Hippocampal formation (tissue), 2 donors: ENCODE measurements at places on chromosomes 16 and 17.

DNA sequence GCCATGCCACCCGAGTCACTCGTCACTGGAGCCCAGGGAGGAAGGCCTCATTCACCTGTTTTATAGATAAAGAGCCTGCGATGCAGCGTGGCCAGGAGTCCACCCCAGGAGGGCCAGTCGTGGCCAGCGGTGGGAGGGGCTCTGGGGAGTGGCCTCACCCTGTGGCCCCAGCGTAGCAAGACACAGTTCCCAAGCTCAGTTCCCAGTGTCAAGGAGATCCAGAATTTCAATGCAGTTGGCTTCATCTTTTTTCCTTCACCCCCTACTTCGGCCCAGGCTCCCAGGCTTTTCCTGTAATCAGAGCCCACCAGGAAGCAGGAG is 84.0 kb downstream of the ABR start:
- no peak for DNase-seq

DNA sequence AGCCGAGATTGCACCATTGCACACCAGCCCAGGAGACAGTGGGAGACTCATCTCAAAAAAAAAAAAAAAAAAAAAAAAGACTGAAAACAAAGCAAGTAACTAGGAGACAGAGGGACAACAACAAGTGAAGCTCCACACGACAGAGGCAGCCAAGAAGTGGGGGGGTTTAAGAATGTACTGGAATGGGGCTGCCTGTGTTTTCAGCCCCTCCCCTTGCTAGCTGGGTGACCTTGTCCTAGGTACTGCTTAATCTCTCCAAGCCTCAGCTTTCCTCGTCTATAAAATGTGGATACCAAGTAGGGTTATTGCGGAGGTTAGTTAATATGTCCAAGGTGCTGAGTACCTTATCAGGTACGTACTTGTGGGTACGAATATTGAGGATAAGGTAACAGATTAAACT is 163.8 kb upstream of the CACNG5 start:
- DNase-seq = no peak

DNA sequence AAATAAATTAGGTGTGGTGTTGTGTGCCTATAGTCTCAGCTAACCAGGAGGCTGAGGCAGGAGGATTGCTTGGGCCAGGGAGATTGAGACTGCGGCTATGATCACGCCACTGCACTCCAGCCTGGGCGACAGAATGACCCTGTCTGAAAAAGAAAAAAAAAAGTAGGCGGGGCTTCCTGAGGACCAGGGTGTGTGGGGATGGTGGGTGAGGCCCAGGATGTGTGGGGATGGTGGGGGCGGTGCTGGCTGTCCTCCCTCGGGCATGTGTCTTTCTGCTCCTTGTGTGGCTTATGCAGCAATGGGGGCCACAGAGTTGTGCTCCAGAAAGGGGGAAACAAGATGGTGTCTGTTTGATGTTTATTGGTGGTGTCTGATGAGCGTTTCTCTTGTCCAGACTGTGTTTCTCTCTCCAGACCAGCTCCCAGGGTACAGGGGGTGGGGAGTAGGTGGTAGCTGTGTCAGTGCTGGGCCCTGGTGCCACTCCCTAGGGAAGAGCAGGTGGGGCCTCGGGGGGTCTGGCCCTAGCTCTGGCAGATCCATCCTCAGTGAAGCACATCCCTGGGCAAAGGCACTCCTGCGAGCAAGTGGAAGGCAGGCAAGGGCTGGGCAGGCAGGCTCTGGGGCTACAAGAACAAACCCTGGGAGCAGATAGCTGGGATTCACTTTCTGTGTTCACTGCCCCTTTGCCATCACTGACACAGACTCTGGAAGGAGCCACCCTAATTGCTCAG is 2.3 kb downstream of the LCAT start:
- no peak for DNase-seq

GRCh38 chr16:29198731-29199521 is 207.6 kb downstream of the NPIPB11 start:
- DNase-seq = no peak

GRCh38 chr17:4986951-4987766 is at the start of gene CAMTA2:
TSS of gene CAMTA2 (minus strand) at chr17:4987675. CDS start at chr17:4986222, 1,453 bp downstream.
- DNase-seq = peak; percentile 80

GRCh38 chr17:49022391-49022941 is 25.3 kb downstream of the IGF2BP1 start:
- no peak for DNase-seq

DNA sequence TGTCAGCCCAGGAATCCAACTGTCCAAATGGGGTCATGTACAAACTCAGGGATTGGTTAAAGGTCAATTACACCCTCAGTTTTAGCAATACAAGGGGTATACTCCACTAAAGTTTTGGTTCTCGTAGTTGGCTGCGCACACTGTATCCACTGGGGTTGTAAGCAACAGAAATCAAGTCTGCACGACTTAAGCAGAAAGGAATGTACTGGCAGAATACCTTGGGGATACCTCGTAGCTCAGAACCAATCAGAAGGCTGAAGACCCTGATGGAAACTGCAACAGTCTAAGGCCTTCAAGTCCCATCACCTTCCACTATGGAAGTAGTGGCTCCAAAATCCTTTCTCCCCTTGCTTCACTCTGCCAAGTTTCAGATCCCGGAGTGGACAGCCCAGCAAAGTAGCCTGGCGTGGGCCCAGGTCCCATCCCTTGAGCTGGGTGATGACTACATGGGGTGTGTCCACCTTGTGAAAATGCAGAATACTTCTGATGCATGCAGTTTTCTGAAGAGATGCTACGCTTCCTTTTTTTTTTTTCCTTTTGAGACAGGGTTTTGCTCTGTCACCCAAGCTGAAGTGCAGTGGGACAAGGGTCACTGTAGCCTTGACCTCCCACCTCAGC is 21.1 kb upstream of the RPH3AL start:
- no peak for DNase-seq

DNA sequence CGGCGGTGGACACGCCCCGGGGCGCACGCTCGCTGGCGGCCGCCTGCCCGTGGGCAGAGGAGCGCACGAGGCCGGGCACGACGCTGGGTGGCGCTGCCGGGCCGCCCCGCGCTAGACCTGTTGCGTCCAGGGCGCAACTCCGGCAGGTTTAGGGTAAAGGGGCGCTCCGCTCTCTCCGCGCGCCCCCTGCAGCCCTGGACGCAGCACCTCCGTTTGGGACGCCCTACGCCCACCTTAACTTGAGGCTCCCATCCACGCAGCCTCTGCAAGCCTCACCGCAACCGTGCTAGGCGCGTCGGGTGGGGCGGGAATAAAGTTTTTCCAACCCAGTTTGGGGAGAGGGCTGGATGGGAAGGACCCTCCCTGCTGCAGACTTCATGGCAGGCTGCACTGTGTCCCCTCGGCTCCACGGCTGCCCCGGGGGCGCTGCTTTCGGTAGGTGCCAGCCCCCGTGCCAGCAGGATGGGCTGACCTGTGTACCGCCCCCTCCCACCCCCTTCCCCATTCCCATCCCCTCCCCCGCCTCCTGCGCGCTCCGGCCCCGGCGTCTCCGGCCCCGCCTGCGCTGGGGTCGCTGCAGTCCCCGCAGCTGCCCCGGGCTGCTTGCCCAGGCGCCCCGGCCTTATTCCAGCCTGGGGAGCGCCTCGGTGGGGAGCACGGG is at the start of gene SYT17:
Gene SYT17 (plus strand): TSS at position 531 of the 661 bp plus-strand sequence. CDS start 407 bp downstream, outside the sequence.
- peak; percentile 40 for DNase-seq

GRCh38 chr16:87765776-87766484 is at the start of gene KLHDC4:
TSS of gene KLHDC4 (minus strand) at chr16:87765986. CDS start at chr16:87765890, 96 bp downstream.
- peak; percentile 59 for DNase-seq

GRCh38 chr17:56786989-56787482 is 46.7 kb downstream of the C17orf67 start:
- no peak for DNase-seq

DNA sequence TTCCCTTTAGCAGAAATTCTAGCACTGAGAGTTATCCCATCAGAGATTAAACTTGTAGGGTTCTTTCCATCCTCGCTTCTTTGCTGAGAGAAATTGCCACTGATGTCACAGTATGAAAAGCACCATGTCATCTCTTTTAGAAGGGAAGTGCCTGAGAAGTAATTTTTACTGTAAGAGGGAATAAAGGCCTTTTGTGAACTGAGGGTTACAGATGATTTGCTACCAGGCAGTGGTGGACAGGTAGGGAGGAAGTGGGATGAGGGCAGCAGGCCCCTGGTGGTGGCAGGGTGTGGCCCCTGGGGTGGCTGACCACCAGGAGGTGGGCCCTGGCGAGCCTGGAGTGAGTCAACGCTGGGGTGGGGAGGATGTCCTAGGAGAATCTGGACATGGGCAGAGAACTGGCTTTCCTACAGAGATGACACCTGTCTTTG is 6.4 kb upstream of the MILR1 start:
- no peak for DNase-seq

GRCh38 chr16:56625943-56626654 is 518 bp downstream of the MT1E start:
- DNase-seq = no peak

DNA sequence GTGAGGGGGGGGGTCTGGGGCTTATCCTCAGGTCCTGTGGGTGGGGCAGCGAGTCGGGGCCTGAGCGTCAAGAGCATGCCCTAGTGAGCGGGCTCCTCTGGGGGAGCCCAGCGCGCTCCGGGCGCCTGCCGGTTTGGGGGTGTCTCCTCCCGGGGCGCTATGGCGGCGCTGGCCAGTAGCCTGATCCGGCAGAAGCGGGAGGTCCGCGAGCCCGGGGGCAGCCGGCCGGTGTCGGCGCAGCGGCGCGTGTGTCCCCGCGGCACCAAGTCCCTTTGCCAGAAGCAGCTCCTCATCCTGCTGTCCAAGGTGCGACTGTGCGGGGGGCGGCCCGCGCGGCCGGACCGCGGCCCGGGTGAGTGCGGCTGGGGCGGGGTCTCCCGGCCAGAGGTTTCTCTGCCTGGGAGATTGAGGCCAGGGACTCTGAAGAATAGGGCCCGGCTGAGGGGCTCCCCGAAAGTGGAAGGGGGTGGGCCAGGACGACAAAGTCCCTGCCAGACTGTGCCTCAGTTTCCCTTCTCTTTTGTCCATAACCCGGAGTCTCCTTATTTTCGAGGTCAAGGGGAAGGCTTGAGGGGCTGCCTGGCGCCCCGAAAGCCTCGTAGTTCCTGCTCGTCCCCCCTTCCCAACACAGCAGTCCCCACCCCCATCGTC is at the start of gene FGF11:
Gene FGF11 (plus strand): TSS at position 51 of the 651 bp plus-strand sequence. CDS start 109 bp downstream, at position 160.
- no peak for DNase-seq

GRCh38 chr16:89160977-89161701 is 10.4 kb upstream of the CDH15 start:
- DNase-seq = no peak

DNA sequence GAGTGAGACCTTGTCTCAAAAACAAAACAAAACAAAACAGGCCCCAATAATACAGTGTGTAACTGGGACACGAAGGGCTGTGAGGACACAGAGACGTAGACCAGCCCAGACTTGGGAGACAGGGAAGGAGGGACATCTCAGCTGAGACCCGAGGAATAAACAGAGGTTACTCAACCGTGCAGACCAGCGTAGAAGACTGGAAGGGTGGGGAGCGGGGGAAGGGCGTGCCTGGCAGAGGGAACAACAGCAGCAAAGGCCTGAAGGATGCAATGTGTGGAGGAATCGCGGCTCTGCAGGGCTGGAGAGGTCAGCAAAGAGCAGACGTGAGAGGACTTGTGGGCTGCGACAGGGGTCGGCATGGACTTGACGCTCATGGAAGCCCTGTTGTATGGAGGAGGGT is 11.6 kb upstream of the CES4A start:
- DNase-seq = no peak

DNA sequence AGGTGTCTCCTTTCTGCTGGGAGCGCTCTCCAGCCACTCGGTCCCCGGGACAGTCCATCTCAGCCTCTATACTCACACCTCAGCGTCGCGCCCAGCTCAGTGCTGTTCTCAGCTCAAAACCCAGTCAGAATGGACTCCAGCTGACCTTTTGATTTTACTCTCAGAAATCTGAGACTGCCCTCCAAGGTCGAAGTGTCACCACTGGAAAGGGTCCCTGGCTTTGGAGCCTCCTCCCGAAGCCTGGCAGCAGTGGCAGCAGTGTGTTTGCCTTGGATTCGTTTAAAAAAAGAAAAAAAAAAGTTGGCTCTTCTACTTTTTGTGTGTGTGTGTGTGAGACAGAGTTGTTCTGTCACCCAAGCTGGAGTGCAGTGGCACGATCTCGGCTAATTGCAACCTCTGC is 10.4 kb downstream of the KLHL36 start:
- DNase-seq = no peak

GRCh38 chr17:44887971-44888954 is 11.0 kb downstream of the EFTUD2 start:
- no peak for DNase-seq

- DNase-seq = no peak
Observed at GRCh38 chr17:909642-910323, 69.8 kb downstream of the NXN start.

GRCh38 chr16:24253192-24253591 is 2.9 kb upstream of the CACNG3 start:
- DNase-seq = peak; percentile 72

- DNase-seq = no peak
Observed at GRCh38 chr17:8698162-8698971, 46.3 kb downstream of the CCDC42 start.

DNA sequence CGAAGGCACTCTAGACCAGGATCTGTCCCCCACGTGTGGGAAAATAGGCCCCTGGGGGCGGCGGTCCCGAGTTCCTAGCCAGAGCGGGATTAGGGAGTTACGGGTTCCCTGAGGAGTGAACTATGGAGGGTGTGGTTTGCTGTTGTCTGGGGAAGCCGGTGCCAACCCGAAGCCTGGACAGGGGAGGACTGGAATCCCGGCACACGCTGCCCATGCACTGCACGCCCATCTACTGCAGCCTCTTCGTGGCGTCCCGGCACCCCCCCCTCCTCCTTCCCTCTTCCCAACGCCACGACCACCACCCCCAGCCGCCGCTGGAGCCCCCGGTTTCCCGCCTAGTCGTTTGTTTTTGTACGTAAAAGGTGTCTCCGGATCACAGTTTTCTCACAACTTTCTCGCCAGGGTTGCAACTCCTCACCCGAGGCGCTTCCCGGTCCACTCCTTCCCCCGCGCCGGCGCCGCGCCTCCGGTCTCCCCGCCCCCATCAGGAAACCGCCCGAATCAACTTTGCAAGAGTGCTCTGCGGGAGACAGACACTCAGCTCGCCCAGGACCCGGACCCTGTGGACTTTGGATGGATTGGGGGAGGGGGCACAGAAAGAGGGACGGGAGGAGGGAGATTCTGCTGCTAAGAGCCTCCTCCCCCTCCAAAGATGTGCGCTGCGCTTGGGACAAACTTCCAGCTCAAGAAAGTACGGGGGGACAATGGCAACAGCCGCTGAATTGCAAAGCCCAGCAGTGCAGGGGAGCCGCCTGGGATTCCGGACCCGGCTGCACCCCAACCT is 1.4 kb upstream of the LHX1 start:
- DNase-seq = no peak

DNA sequence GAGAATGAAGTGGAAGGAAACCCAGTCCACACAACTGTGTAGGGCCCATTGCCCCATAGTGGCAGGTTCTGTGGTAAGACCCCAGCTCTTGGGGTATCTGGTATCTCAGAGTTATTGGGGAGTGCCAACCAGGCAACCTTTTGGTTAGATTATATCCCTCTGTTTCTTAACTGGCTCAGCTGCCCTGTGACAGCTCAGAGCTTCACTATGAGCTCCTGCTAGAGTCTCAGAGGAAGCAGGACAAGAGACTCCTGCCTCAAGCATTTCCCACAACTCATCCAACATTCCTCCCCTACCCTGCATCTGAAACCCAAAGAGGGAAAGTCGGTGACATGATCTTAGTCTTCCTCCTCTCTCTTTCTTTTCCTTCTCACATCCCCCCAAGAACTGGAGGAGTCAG is 292.3 kb downstream of the SHISA9 start:
- no peak for DNase-seq

GRCh38 chr17:9409878-9410277 is 165.7 kb downstream of the STX8 start:
- no peak for DNase-seq
